Left renal cortex interstitium (tissue), 4 donors: ENCODE measurements at places on chromosomes 11 and 22. TPM values are rescaled to one million over a fixed set of nuclear protein-coding genes. Genes with fewer than 3 reads are reported as not detected.

The SHANK3 gene
- polyA plus RNA-seq: 16.3 TPM

The MAML2 gene
- polyA plus RNA-seq: 31.0 TPM

GRCh38 chr22:17264321-17265052 is 45.3 kb upstream of the ADA2 start:
- no peak for DNase-seq

- no peak for DNase-seq
Observed at GRCh38 chr11:12543596-12544415, 130.4 kb upstream of the TEAD1 start.

DNA sequence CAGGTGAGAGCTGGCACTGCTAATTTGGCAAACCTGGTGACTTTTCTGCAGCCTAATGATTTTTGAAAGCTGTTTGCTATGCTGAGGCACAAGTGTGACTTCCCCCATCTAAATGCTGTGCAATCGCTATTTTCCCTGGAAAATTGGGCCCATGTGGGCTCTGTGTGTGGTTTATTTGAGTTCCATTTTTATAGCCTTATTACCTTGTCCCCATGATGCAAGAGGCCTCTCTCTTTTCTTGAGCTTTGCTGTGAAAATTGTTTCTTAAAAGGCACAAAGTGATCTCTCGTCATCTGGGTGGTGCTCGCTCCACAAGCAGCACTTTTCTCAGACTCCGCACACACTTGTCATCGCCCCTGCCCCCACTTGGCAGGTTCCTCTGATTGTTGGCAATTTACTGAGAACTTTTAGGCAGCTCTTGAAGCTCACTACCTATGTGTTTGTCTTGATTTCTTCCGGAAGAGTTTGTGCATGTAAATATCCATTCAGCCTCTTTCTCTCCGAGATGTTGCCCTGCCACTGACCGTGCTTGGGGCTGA is 24.9 kb downstream of the BMAL1 start:
- no peak for DNase-seq

GRCh38 chr11:49432242-49432848 is 223.9 kb upstream of the FOLH1 start:
- no peak for DNase-seq

- no peak for DNase-seq
Observed at GRCh38 chr11:33733980-33734379, 2.2 kb downstream of the CD59 start.

GRCh38 chr22:21693333-21693998 is 27.7 kb downstream of the PPIL2 start:
- no peak for DNase-seq

DNA sequence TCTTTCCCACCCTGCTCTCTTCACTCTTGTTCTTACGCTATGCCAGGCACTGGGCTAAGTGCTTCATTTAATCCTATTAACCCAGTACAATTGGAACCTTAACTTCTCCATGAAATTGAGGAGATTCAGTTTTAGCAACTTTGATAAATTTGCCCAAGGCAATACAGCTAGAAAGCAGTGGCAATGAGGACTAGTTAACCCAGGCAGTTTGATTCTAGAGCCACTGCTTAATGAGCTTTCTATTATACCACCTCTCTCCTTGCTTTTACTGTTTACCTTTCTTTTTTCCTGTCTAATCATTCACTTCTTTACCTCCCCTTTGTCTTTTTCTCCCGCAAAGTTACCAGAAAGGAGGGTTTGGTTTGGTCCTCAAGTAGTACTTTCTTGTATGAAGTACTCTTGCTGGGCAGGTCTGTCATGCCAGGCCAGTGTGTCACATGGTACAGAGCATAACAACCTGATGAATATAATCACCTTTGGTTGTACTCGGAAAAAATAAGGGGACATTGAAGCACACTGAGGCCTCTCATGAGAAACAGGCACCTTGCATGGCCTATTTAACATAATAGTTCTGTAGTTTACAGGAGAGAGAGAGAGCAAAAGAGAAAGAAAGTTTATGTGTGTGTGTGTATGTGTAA is 70.6 kb downstream of the PDHX start:
- DNase-seq: no peak

- no peak for DNase-seq
Observed at GRCh38 chr11:33437529-33437928, 180.3 kb downstream of the HIPK3 start.

- DNase-seq: no peak
Observed at GRCh38 chr11:117606790-117607189, 190.2 kb downstream of the DSCAML1 start.
